ENCODE measurements at places on chromosomes 6 and 20. TPM values are rescaled to one million over a fixed set of nuclear protein-coding genes. Genes with fewer than 3 reads are reported as not detected.

DNA sequence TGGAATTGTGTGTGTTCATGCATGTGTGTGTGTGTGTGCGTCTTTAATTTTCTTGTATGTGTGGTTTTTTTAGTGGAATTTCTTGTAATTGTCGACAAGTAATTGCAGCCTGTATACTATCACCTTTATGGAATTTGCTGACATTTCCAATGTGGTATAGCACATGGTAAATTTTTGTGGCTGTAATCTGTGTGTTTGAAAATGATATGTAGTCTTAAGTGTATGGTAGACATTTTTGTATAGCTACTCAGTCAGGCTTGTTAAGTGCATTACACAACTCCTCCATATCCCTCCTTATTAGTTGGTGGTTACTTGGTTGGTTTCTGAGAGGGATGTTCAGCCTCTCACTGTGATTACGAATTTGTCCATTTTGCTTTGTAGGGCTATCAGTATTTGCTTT lies 384.5 kb upstream of the HSF2 start:
- no peak overlapping the region for H3K4me3 ChIP-seq
- no peaks in the 10 kb centered on the region for H3K36me3 ChIP-seq
- DNase-seq, result no peak
- H3K27me3 ChIP-seq, result no peaks in the 10 kb centered on the region
- no peak overlapping the region for H3K27ac ChIP-seq

GRCh38 chr6:24428615-24429014 lies 25.9 kb downstream of the MRS2 start:
- H3K4me3 ChIP-seq, result no peak overlapping the region
- H3K4me1 ChIP-seq, result no peaks in the 10 kb centered on the region
- no peaks in the 10 kb centered on the region for H3K27me3 ChIP-seq
- no peak for DNase-seq
- H3K27ac ChIP-seq, result no peak overlapping the region

GRCh38 chr6:53067849-53068361 lies 2.7 kb downstream of the FBXO9 start:
- H3K4me1 ChIP-seq, result no peaks in the 10 kb centered on the region
- H3K36me3 ChIP-seq, result peaks cover 7% of the 10 kb centered on the region
- no peak overlapping the region for H3K27ac ChIP-seq
- H3K27me3 ChIP-seq, result no peaks in the 10 kb centered on the region
- no peak for DNase-seq
- no peak overlapping the region for H3K4me3 ChIP-seq

The ADGRF4 gene
- total RNA-seq, result not detected

DNA sequence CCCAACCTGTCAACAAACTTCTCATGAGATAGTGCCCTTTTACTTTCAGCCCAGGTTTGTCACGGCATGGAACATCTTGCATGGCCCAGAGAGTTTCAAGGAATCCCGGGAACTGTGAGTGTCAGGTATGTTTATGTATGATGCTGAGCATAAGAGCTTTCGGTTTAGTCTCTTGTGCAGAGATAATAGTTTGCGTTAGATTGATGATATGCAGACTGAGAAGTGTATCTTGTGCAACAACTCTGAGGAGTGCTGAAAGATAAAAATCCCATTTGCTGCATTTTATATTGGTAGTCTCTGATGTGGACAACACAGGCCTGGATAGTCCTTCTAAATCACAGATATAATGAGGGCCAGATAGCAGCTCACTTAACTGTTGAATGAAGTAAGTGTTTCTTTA lies 99.0 kb downstream of the TBX18 start:
- H3K27ac ChIP-seq, result no peak overlapping the region
- no peaks in the 10 kb centered on the region for H3K36me3 ChIP-seq
- no peaks in the 10 kb centered on the region for H3K27me3 ChIP-seq
- no peak for DNase-seq

DNA sequence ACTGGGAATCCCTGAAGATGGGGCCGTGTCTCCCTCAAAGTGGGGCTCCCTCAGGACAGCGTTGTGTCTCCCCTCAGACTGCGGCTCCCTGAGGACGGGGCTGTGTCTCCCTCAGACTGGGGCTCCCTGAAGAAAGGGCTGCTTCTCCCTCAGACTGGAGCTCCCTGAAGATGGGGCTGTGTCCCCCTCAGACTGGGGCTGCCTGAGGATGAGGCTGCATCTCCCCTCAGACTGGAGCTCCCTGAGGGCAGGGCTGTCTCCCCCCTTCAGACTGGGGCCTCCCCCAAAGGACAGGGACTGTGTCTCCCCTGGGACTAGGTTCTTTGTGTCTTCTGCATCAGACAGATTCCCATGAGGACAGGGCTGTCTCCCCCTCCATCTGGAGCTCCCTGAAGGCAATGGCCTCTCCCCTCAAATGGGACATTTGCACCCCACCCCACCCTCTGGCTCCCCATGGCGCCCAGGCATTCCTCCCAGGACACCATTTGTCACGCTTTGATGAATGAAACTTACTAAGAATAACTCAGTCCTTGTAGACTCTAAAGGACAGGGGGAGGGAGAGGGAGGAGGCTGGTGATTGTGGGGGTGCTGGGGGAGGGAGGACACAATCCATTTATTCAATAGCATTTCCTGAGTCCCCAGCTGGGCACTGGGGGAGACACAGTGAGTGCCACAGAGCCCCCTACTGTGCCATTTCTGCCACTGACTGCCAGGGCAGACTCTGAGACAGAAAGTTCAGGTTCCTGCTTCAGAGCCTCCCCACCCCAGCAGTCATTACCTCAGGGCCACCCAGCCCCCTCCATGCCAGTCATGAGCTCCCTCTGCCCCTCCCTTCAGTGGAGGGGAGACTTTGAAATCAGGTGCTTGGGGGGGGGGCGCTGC lies 122.4 kb downstream of the MRPL14 start:
- H3K4me1 ChIP-seq, result peaks cover 2% of the 10 kb centered on the region
- H3K27ac ChIP-seq, result no peak overlapping the region
- no peak for DNase-seq
- no peaks in the 10 kb centered on the region for H3K36me3 ChIP-seq
- H3K27me3 ChIP-seq, result no peaks in the 10 kb centered on the region
- peak overlapping the region; percentile 23 for H3K4me3 ChIP-seq

GRCh38 chr6:134795691-134796090 lies 154.2 kb downstream of the ALDH8A1 start:
- H3K36me3 ChIP-seq, result peaks cover 14% of the 10 kb centered on the region
- no peaks in the 10 kb centered on the region for H3K27me3 ChIP-seq
- no peak overlapping the region for H3K4me3 ChIP-seq
- no peak overlapping the region for H3K27ac ChIP-seq
- no peaks in the 10 kb centered on the region for H3K4me1 ChIP-seq
- DNase-seq, result no peak
